ENCODE measurements at places on chromosomes 16 and 17.
A peak's percentile ranks its signal among the peaks of the same experiment; 100 is the strongest.

GRCh38 chr17:78991017-78991738, 11.5 kb upstream of the LGALS3BP start:
- DNase-seq: no peak

DNA sequence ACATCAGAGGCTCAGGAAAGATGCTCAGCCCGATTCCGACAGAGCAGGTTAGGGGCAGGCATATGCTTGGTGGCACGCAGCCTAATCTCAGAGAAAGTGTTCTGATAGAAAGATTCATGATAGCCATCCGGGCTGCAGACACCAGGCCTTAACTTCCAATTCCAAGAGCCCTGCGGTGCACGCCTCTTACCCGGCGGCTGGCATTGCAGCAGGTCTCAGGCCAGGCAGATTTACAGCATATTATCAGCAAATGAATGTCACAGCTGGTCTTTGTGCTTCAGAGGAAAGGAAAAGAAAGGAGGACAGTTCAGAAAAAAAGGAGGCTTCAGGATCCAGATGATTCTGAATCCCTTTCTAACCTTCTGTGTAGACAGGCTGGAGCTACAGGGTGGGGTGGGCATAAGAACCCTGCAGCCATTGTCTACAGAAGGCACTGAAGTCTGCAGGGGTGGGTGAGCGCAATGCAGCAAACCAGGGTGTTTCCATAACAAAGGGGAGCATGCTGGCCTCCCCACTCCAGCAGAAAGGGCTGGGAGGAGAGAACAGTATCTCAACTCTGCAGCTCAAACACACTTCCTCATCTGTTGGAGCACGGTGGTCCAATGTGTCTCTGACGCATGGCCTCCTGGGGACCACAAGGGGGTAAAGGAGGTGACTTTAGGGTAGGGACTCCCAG, 277.4 kb upstream of the XYLT1 start:
- DNase-seq: no peak

DNA sequence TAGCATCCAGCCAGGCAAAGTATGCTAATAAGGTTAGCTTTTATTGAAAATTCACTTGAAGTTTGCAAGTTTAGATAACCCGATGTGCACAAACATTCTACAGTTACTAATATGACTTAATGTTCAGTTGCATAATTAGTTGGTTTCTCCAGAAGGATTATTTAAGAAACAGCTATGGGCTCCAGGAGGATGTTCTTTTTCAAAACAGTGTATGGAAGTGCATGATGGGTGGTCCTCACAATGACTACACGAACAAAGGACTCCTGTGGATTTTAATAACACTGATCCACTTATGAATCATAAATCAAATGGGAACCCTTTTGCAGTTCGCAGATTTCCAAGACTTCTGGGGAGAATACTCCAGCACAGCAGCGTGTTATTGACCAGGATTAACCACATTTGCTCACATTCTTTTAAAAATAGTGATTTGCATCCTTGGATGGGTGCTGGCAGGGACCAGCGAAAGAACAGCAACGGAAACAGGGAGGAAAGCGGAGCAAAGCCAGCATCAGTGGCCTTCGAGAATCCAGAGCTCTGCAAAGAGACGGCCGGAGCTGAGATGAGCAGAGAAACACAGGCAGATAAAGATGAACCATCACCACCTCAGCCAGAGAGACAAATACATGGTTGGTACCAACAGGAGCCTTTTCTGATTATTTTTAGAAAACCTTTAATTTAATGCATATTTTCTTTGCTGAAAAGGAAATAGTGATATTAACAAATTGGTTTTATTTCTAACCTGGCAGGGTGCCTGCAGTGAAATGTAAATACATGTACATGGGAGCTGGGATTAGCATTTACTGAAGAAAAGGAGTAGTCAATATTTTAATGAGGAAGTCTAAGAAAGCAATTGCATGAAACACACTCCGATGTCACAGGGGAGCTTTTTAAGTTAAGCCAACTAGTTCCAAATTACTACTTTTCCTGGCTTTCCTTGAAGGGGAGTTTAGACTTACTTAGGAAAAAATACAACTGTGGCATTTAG, 623.2 kb upstream of the ZFHX3 start:
- DNase-seq: no peak

DNA sequence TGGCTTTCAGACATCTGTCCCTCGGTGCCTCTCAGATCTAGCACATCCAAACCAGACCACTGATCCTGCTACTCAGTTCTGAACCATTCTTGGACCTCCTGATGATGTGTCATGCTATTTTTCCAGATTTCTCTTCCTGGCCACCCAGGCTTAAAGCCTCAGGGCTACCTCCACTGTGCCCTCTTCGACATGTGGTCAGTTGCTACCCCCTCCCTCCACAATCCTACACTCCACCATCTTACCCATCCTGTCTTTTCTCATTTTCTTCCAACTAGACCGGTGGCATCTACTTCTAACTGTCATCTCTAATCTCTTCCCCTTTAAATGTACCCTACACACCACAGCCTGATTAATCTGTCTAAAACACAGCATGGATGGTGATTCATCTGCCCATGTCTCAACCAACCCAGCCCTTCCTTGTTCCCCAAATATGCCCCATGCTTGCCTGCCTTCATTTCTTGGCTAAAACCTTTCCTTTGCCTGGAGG, 478.6 kb downstream of the SLC39A11 start:
- DNase-seq: no peak

GRCh38 chr17:50547035-50547735, at the start of gene SPATA20:
Gene SPATA20 (plus strand): TSS chr17:50547174. CDS start chr17:50547209, 35 bp downstream.
- peak; percentile 85 for DNase-seq

GRCh38 chr17:4642286-4642685, 808 bp upstream of the ALOX15 start:
- DNase-seq: no peak

GRCh38 chr17:31048780-31049179, 46.0 kb upstream of the NF1 start:
- no peak for DNase-seq

DNA sequence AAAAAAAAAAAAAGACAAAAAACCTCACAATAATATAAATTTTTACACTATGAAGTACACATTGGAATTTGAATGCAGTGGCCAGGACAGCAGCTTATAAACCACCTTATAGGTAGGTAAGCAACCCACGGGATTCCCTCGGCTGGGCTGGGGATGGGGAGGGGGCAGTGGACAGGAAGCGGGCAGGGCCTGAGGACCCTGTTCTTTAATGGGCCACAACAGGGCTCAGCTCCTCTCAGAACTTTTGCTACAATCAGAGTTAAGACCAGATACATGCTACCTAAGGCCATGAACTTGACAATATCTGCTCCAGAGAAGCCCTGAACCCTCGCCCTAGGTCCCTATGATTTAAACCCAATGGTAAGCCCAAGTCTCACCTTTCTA, 25.1 kb downstream of the STAT5A start:
- no peak for DNase-seq

- no peak for DNase-seq
Observed at GRCh38 chr17:18950944-18951905, 740 bp upstream of the SLC5A10 start.

DNA sequence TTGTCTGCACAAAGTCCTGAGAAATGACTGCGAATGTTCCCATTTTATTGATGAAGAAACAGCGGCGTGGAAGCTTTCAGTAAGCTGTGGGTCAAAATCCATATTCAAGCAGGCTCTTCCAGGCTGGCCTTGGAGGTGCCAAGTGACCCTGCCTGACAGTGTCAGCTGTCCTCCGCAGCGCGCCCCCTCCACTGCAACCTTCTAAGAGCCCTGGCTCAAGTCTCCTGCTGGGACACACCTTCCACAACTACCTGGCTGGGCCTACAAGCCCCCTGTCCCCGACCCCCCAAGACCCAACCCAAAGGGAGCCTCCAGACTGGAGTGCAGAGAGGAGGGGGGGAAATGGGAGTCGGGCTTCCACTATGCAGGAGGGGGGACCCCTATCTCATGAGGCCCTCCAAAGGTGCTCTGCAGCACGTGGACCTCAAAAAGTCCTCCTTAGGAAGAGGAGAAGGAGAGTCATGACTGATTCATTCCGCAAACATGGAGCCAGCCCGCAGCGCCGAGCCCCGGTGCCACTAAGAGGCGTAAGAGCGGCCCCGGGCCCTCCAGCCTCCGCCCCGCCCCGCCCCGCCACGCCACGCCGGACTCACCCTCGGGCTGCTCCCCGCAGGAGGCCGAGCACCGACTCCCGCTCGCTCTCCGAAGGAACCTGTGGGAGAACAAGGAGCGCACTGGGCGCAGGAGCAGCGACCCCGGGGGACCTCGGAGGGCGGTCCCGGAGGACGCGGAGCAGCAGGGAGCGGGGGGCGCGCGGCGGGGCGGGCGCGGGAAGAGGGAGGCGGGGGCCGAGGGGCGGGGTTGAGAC, 574 bp downstream of the MPP3 start:
- DNase-seq: no peak

- no peak for DNase-seq
Observed at GRCh38 chr17:72424505-72425117, 303.8 kb downstream of the SOX9 start.

DNA sequence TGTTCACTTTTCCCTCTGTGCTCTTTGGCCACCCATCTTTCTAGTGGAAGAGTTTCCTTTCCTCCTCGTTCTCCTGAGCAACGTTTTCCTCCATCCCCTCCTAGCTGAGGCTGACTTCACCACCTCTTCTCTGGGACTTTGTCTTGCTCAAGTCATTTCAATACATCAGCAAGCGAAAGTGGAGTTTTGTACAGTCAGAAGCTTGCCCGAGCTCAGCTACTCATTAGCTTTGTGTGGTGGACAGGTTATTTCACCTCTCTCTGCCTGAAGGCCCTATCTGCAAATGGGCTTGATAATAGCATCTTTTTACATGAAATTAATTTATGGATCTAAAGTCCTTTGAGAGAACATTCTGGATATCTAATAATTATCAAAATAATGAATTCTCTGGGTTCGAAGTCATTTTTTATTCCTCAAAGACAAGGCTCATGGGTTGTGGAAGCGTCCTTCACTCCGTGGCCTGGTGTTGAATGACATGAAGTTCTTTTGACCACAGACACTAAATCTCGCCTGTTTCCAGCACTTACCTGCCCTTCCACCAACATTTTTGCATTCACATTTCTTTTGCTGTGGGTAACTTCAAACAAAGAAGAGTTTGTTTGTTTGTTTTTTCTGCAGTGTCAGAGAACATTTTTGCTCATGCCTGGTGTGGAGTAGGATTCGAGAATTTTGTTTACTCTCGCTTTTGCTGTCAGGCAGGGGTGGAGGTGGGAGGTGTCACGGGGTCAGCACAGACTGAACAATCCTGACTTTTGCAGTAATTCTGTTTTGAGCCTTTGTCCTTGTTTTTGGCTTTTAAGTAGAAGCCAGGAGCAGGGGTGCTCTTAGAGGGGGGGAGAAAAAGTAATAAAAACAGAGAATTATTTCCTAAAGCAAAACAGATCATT, 155.0 kb upstream of the CACNG5 start:
- DNase-seq: no peak

DNA sequence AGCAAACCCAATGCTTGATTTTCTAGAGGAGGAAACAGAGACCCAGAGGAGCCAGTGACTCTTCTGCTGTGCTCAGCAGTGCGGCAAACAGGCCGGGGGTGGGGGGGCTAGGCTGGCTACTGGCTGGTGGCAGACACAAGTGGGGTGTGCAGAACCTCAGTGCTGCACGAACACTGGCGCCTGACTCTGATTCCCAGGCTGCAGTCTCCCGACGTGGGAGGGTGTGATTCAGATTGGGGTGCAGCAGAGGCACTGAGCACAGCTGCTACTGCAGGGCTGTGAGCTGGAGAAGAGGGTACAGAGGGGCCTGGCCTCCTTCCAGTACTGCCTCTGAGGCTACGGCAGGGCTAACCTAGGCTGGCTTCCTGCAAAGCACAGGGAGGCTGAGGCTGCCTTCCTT, 8.1 kb downstream of the RPL19 start:
- no peak for DNase-seq

GRCh38 chr16:49755313-49755620, 100.6 kb downstream of the ZNF423 start:
- DNase-seq: no peak

- DNase-seq: no peak
Observed at GRCh38 chr16:75061669-75062068, 54.9 kb downstream of the LDHD start.

GRCh38 chr16:52621651-52622050, 74.7 kb upstream of the TOX3 start:
- DNase-seq: no peak

DNA sequence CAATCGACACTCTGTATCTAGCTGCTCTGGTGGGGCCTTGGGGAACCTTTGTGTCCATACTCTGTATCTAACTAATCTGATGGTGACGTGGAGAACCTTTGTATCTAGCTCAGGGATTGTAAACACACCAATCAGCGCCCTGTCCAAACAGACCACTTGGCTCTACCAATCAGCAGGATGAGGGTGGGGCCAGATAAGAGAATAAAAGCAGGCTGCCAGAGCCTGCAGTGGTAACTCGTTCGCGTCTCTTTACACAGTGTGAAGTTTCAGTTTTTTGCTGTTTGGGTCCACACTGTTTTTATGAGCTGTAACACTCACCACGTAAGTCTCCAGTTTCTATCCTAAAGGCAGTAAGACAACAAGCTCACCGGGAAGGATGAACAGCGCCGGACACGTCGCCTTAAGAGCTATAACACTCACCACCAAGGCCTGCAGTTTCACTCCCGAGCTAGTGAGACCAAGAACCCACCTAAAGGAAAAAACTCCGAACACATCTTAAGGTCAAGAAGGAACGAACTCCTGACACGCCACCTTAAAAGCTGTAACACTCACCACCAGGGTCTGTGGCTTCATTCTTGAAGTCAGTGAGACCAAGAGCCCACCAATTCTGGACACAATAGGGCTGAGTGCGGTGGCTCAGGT, 64.6 kb downstream of the KPNA2 start:
- DNase-seq: no peak

GRCh38 chr17:62666801-62667591, 39.5 kb downstream of the MRC2 start:
- no peak for DNase-seq

- DNase-seq: no peak
Observed at GRCh38 chr17:36813957-36814563, 123.2 kb upstream of the LHX1 start.

- DNase-seq: no peak
Observed at GRCh38 chr17:46911311-46911710, 11.6 kb upstream of the GOSR2 start.

DNA sequence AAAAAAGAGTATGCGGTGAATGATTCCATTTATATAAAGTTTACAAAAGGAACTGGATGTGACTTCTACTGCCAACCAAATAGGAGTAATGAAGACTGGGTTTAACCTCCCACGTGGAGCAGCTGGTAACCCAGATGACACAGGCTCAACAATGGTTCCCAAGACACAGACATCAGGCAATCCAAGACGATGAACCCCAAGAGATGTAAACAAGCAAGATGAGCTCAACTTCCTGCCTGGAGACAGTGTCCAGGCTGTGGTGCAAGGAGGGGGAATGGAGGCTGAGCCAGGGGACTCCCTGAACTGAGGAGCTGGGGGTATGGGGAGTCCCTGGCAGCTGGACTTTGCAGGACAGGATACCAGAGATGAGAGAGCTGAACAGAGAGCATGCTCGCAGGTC, 104.7 kb downstream of the LITAF start:
- DNase-seq: no peak
